ENCODE measurements at places on chromosomes 3 and 15.

DNA sequence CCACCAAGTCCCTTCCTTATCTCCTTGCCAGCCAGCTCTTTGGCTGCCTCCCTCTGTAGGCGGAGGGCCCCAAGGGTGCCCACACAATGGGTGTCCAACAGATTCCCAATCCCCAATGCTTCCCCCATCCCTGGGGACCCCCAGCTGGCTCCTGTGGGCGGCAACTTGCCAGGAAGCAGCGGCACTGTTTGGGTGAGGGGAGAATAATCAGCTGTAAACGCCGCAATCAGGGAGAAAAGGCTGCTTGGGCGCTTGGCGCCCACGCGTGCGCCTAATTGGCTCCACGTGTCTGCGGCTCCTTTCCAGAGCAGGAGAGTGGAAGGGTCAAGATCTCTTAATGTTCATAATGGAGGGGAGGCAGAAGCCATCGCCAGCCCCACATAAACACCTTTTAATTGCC is 67.9 kb upstream of the TMEM115 start:
- no peak for DNase-seq

GRCh38 chr15:75407083-75407482 is 38.7 kb upstream of the MAN2C1 start:
- no peak for DNase-seq

- DNase-seq = no peak
Observed at GRCh38 chr3:63192248-63192647, 85.9 kb upstream of the SYNPR start.

- DNase-seq = no peak
Observed at GRCh38 chr15:95127356-95127755, 896.0 kb downstream of the MCTP2 start.

DNA sequence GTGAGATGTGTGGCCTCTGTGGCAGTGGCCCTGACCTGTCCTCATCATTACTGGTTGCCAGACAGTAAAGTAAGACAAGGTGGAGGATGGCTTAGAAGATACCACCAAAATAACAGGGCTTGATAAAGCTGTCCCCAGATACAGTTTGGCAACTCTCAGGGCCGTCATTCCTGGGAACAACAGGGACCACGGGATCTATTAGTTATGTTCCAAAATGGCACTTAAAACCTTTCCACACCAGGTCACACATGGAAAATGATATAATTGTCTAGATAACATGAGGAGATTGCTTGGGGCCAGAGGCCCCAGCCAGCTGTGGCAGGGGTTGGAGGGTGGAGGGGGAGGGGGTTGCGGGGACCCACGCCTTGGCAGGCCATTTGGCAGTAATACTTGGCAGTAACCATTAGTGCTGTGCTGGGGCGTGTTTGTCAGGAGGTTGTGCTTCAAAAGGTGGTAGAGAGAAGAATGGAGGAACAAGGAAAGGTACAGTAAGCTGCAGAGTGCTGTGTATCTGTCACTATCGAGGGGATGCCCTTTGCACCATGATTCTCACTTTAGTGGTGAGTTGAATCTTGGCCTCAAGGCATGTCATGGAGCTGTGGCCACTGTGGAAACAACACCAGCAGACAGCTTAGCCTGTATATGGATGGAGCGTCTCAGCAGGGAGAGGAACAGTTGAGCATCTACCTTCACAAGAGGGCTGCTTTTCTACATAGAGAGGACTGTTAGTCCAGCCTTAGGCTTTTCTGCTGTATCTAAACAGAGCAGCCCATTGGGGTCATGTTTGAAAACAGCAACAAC is 14.0 kb downstream of the PLCL2 start:
- no peak for DNase-seq

Measured in progenitor cell of endocrine pancreas (in vitro differentiated cells).